Myometrial cell (primary cell): ENCODE measurements at places on chromosomes 4 and X. TPM values are rescaled to one million over a fixed set of nuclear protein-coding genes. Genes with fewer than 3 reads are reported as not detected.

SFRP2 gene
- not detected in 2 replicates for total RNA-seq

CSTF2 gene
- total RNA-seq: 23.9 and 33.2 TPM in 2 replicates

IBSP gene
- not detected in 2 replicates for total RNA-seq

MAGEB1 gene
- not detected in 2 replicates for total RNA-seq

SPANXB1 gene
- total RNA-seq: not detected in 2 replicates

TBC1D8B gene
- 8.6 and 12.8 TPM in 2 replicates for total RNA-seq

PABPC4L gene
- total RNA-seq: 0.53 and 0.86 TPM in 2 replicates

PPP2R2C gene
- not detected in 2 replicates for total RNA-seq

CT55 gene
- not detected in 2 replicates for total RNA-seq

TECRL gene
- not detected in 2 replicates for total RNA-seq

UGT2B17 gene
- not detected in 2 replicates for total RNA-seq

FAM199X gene
- 8.4 and 13.1 TPM in 2 replicates for total RNA-seq
